Activated naive CD4-positive, alpha-beta T cell treated with anti-CD3 and anti-CD28 coated beads for 36 hours (primary cell): ENCODE measurements at places on chromosomes 5 and 9. TPM values are rescaled to one million over a fixed set of nuclear protein-coding genes. Genes with fewer than 3 reads are reported as not detected.

DNA sequence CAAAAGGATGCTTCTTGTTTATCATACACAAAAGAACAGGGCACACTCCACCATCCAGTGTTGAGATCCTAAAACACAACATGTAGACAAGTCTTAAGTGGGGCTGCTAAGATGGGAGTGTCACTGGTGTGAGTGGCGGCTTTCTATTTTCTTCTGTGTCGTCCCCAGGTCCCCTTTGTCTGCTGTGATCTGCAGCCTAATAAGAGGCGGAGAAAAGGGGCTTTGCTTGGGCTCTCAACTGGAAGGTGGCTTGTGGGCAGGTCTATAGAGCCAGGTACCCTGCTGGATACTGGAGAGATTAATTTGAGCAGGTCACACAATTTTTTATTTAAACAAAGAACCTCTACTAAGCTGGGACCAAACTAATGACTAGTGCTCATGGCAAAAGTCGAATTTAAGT, 126.1 kb upstream of the SAP30L start:
- H3K27me3 ChIP-seq: no peaks in the 10 kb centered on the region
- no peaks in the 10 kb centered on the region for H3K4me1 ChIP-seq
- H3K36me3 ChIP-seq: peaks cover 9% of the 10 kb centered on the region

The ITGA1 gene
- 0.69 TPM for total RNA-seq

The BTNL3 gene
- not detected for total RNA-seq

DNA sequence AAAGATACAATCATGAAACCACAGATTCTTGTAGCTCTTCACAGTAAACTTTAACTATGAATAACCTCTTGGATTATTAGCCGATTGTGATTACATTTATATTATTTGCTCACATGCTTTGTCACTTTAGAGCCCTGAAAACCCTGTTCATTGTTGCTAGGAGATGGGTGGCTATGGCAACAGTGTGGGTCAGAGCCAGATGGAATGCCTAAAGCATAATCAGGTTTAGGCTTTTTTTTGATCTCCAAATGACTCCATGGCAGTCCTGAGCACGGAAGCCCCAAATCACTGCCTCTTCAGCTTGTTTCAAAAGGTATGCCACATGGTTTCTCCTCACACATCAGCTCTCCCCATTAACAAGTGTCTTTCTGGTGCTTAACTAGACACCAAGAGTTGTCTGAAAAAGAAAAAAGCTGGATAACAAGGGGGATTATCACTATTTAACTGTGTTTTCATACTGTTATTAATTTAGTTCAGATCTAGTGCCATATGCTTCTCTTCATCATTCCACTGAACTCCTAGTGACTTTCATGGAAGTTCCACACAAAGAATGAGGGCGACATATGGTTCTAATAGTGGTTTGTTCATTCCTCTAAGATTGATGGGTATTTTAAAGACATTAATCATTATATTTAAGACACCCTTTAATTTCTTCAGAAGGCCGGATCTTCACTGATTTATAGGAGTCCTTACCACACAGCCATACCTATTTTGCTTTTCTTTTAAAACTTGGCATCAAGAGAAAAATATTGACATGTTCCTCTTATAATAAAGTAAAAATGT, 88.8 kb upstream of the PAM start:
- H3K4me3 ChIP-seq: no peak overlapping the region
- DNase-seq: no peak
- no peaks in the 10 kb centered on the region for H3K36me3 ChIP-seq
- H3K27ac ChIP-seq: no peak overlapping the region
- H3K4me1 ChIP-seq: no peaks in the 10 kb centered on the region
- peaks cover 11% of the 10 kb centered on the region for H3K27me3 ChIP-seq

The PDGFRB gene
- total RNA-seq: 1.0 TPM

The GABRA1 gene
- total RNA-seq: not detected

- H3K27me3 ChIP-seq: peaks cover 11% of the 10 kb centered on the region
- H3K4me1 ChIP-seq: no peaks in the 10 kb centered on the region
- H3K27ac ChIP-seq: no peak overlapping the region
- no peak overlapping the region for H3K4me3 ChIP-seq
- no peaks in the 10 kb centered on the region for H3K36me3 ChIP-seq
Observed at GRCh38 chr9:84702471-84702870, 32.9 kb downstream of the NTRK2 start.

GRCh38 chr5:74303578-74303977, 336.9 kb downstream of the ENC1 start:
- no peaks in the 10 kb centered on the region for H3K4me1 ChIP-seq
- no peak overlapping the region for H3K4me3 ChIP-seq
- no peaks in the 10 kb centered on the region for H3K36me3 ChIP-seq

GRCh38 chr5:57600321-57600720, 117.7 kb upstream of the ACTBL2 start:
- H3K27ac ChIP-seq: no peak overlapping the region
- H3K36me3 ChIP-seq: no peaks in the 10 kb centered on the region
- H3K4me3 ChIP-seq: no peak overlapping the region
- peaks cover 19% of the 10 kb centered on the region for H3K27me3 ChIP-seq
- DNase-seq: no peak
- peaks cover 15% of the 10 kb centered on the region for H3K4me1 ChIP-seq

The GOLGA1 gene
- 14.3 TPM for total RNA-seq

The ADGRV1 gene
- not detected for total RNA-seq

- no peak overlapping the region for H3K27ac ChIP-seq
- H3K4me1 ChIP-seq: peaks cover 6% of the 10 kb centered on the region
- no peaks in the 10 kb centered on the region for H3K36me3 ChIP-seq
- no peak overlapping the region for H3K4me3 ChIP-seq
Observed at GRCh38 chr9:114769624-114770023, 36.2 kb downstream of the TNFSF15 start.

GRCh38 chr5:153752890-153753289, 262.4 kb downstream of the GRIA1 start:
- no peak for DNase-seq
- no peaks in the 10 kb centered on the region for H3K36me3 ChIP-seq
- no peak overlapping the region for H3K4me3 ChIP-seq
- no peak overlapping the region for H3K27ac ChIP-seq
- H3K4me1 ChIP-seq: no peaks in the 10 kb centered on the region

- peaks cover 23% of the 10 kb centered on the region for H3K36me3 ChIP-seq
- peak overlapping the region; percentile 99 for H3K27ac ChIP-seq
- no peaks in the 10 kb centered on the region for H3K27me3 ChIP-seq
- DNase-seq: peak; percentile 35
- H3K4me3 ChIP-seq: peak overlapping the region; percentile 97
Observed at GRCh38 chr5:159208514-159209437, 577 bp downstream of the RNF145 start.

The LCNL1 gene
- not detected for total RNA-seq

DNA sequence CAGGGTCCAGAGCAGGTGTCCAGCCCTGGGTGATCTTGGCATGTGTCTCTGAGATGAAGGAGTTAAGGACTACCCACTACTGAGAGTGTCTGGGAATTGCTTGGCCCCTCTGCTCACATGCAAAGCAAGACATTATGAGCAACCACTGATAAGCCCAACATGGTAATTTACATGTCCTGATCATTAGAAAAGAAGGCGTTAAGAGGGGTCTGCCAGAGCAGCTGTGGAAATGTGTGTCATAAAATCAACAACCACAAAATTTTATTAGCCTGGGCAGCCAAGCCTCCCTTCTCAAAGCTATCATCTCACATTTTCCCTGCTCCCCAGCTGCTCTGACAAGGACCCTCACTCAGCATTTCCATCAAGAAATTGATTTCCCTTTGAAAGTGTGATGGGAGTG, 351.0 kb downstream of the SPOCK1 start:
- H3K27me3 ChIP-seq: peaks cover 7% of the 10 kb centered on the region
- DNase-seq: no peak
- H3K4me3 ChIP-seq: no peak overlapping the region

GRCh38 chr9:17795744-17796143, 216.9 kb downstream of the SH3GL2 start:
- no peaks in the 10 kb centered on the region for H3K27me3 ChIP-seq
- no peaks in the 10 kb centered on the region for H3K36me3 ChIP-seq
- no peak for DNase-seq
- no peaks in the 10 kb centered on the region for H3K4me1 ChIP-seq
- no peak overlapping the region for H3K27ac ChIP-seq
- no peak overlapping the region for H3K4me3 ChIP-seq

DNA sequence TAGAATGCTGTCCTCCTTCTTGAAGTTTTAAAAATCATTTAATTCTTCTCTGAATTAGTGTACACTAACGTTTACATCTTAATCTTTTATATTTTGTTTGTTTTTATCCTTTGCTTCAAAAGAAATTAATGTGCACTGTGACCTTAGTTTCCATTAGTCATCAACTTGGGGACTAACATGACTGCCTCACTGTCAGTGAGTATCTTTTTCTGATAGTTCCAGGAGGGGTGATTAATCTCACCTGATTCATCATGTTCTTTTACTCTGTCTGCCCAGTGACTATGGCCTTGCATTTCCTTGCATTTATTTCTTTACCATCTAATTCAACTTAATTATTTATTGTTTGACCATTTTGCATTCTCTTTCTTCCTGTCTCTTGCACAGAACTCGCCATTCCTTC, 33.4 kb upstream of the NR3C1 start:
- no peak overlapping the region for H3K27ac ChIP-seq
- no peaks in the 10 kb centered on the region for H3K27me3 ChIP-seq
- no peak for DNase-seq
- no peak overlapping the region for H3K4me3 ChIP-seq
- no peaks in the 10 kb centered on the region for H3K36me3 ChIP-seq

DNA sequence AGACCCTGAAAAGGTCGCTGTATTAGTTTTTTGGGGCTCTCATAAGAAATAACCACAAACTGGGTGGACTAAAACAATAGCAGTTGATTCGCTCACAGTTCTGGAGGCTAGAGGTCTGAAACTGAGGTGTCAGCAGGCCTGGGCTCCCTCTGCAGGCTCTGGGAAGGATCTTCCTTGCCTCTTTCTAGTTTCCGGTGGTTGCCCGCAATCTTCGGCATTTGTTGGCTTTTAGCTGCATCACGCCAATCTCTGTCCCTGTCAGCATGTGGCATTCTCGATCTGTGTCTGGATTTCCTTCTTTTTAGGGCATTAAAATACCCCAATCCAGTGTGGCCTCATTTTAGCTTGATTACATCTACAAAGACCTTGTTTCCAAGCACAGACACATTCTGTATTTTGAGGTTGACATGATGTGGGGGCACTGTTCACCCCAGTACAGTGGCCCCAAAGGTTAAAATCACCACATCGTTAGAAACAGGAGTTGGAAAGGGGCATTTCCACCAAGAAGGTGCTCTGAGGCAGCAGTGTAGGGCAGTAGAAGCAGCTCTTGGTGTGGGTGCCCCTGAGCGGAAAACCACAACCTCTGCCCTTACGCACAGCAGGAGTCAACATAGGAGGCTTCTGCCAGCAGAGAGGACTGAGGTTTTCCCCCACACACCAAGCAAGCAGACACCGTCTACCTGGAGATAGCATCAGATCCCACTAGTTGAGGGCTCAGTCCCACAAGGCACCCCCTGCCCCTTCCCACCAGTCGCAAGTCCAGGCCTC, 13.5 kb downstream of the ZNF79 start:
- H3K4me3 ChIP-seq: no peak overlapping the region
- no peak overlapping the region for H3K27ac ChIP-seq
- peaks cover 2% of the 10 kb centered on the region for H3K4me1 ChIP-seq
- DNase-seq: no peak

- H3K4me1 ChIP-seq: no peaks in the 10 kb centered on the region
- H3K27ac ChIP-seq: no peak overlapping the region
- DNase-seq: no peak
- H3K4me3 ChIP-seq: no peak overlapping the region
- H3K27me3 ChIP-seq: peaks cover 31% of the 10 kb centered on the region
Observed at GRCh38 chr9:76898786-76899185, 7.1 kb downstream of the PRUNE2 start.

The PCDHGB4 gene
- not detected for total RNA-seq

The TMEM215 gene
- total RNA-seq: not detected
